ENCODE measurements at places on chromosomes 7 and 10. TPM values are rescaled to one million over a fixed set of nuclear protein-coding genes. Genes with fewer than 3 reads are reported as not detected.

GRCh38 chr10:78041170-78042057 lies 7.8 kb downstream of the RPS24 start:
- peaks cover 77% of the 10 kb centered on the region for H3K36me3 ChIP-seq
- DNase-seq: no peak
- H3K27me3 ChIP-seq: no peaks in the 10 kb centered on the region
- peak overlapping the region; percentile 24 for H3K27ac ChIP-seq
- no peak overlapping the region for H3K4me3 ChIP-seq

The GJC3 gene
- total RNA-seq: not detected

The C1GALT1 gene
- 42.1 TPM for total RNA-seq

DNA sequence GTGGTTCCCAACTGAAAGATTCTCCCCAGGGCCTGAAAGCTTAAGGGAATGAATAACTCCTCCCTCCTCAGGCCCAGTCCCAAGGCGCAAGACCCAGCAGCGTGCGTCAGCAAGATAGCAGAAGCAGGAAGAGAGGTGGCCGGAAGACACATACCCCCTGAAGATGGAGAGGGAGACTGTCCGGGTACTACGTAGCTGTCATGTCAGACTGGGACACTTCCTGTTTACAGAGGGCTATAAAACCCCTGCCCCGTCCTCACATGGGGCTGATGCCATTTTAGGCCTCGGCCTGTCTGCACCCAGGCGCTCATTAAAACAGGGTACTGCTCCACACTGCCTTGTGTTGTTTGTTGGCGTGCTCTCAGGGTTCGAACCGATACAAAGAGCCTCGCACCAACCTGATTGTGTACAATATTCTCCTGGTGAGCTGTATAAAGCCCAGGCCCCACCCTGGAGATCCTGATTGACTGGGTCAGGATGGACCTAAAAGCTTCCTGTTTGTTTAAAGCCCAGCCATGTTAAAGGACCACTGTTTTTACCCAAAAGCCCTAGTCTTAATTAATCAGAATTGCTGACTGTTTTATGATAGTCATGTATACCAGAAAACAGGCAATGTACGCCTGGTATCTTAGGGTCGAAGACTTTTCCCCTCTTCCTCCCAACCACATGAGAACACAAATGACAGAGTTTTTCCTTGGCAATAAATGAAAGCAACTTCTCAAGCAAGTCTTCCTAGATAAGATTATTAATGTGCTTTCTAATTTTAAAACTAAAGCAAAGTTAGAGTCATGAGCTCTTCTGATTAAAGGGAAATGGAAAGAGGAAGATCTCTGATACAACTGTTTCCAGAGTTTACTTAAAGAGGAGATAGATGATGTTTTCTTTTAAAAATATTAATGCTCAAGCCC lies 251.5 kb downstream of the DOCK4 start:
- no peak for DNase-seq
- H3K4me3 ChIP-seq: no peak overlapping the region
- no peaks in the 10 kb centered on the region for H3K4me1 ChIP-seq
- H3K27me3 ChIP-seq: no peaks in the 10 kb centered on the region
- H3K36me3 ChIP-seq: no peaks in the 10 kb centered on the region

The HOXA6 gene
- total RNA-seq: not detected

GRCh38 chr7:50856806-50857205 lies 74.1 kb upstream of the GRB10 start:
- peaks cover 2% of the 10 kb centered on the region for H3K27me3 ChIP-seq
- H3K4me3 ChIP-seq: no peak overlapping the region
- DNase-seq: no peak
- H3K4me1 ChIP-seq: no peaks in the 10 kb centered on the region
- H3K36me3 ChIP-seq: no peaks in the 10 kb centered on the region

All from activated B cell treated with CpG ODN at 0.5 μM for 24 hours (primary cell).